ENCODE measurements at places on chromosomes 1 and 21. TPM values are rescaled to one million over a fixed set of nuclear protein-coding genes. Genes with fewer than 3 reads are reported as not detected.
A peak's percentile ranks its signal among the peaks of the same experiment; 100 is the strongest.

AHCYL1 gene
- total RNA-seq, result 45.8 TPM

C1orf56 gene
- total RNA-seq, result 3.1 TPM

TMEM69 gene
- total RNA-seq, result 6.4 TPM

RNF186 gene
- total RNA-seq, result 29.6 TPM

OSCP1 gene
- total RNA-seq, result 3.3 TPM

GRCh38 chr1:84406346-84406861 is 8.1 kb downstream of the DNASE2B start:
- DNase-seq, result no peak
- H3K4me1 ChIP-seq, result peaks cover 23% of the 10 kb centered on the region
- H3K36me3 ChIP-seq, result no peaks in the 10 kb centered on the region
- no peak overlapping the region for H3K27ac ChIP-seq
- no peaks in the 10 kb centered on the region for H3K27me3 ChIP-seq

DNA sequence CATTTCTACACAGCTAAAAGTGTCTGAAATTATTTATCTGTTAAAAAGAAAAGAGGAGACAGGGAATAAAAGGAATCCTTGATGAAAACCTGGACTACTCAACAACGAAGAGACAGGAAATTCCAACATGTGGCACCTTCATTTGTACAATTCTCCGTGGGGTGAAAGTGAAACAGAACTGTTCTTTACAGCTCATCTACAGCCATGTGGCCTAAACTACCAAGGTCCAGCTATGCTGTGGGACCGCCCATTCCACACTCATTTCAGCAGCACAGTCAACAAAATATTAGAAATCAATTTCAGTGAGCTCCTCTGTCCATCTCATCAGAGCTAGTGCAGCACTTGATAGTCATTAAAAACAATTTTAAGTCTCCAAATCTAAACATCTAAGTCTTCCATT is 44.0 kb downstream of the UBR4 start:
- no peak for DNase-seq
- H3K27me3 ChIP-seq, result no peaks in the 10 kb centered on the region
- H3K4me3 ChIP-seq, result no peak overlapping the region

DNA sequence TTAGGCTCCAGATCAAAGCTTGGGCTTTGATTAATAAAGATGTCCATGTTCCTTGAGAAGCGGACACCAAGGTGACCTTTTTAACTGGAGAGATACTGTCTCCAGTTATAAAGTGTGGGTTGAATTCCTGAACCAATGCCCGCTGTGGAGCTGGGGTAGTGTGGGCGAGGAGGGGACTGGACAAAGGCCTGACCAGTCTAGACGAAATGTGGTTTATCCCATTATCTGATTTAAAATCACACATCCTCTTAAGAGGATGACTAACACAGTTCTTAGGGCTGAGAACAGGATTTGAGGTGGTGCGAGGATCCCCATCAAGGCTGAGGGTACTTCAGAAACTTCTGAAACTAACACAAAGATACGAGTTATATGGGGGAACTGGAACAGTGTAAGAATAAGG is 84.5 kb upstream of the GCLM start:
- H3K4me1 ChIP-seq, result no peaks in the 10 kb centered on the region
- no peak overlapping the region for H3K4me3 ChIP-seq
- DNase-seq, result no peak
- H3K27ac ChIP-seq, result no peak overlapping the region

DNA sequence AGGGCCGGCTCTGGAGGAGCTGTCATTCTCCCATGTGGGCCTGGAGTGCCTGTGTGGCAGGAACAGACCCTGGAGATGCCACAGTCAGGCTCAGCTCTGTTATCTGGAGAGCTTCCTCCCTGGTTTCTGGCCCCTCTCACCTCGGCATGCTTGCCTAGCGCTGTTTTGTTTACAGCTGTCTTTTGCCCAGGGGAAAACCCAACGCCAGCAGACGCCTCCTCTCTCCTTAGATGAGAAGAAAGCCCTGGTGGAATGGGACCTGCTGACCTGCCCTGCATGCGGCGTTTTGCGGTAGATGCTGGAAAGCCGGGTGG is 104.9 kb downstream of the CRYAA start:
- no peaks in the 10 kb centered on the region for H3K4me1 ChIP-seq
- no peak overlapping the region for H3K27ac ChIP-seq
- H3K36me3 ChIP-seq, result no peaks in the 10 kb centered on the region

- no peaks in the 10 kb centered on the region for H3K36me3 ChIP-seq
- H3K4me1 ChIP-seq, result peaks cover 31% of the 10 kb centered on the region
- DNase-seq, result peak; percentile 9
- H3K4me3 ChIP-seq, result no peak overlapping the region
- H3K27ac ChIP-seq, result peak overlapping the region; percentile 10
Measured at GRCh38 chr1:18948048-18948912, 8.2 kb downstream of the IFFO2 start.

DNA sequence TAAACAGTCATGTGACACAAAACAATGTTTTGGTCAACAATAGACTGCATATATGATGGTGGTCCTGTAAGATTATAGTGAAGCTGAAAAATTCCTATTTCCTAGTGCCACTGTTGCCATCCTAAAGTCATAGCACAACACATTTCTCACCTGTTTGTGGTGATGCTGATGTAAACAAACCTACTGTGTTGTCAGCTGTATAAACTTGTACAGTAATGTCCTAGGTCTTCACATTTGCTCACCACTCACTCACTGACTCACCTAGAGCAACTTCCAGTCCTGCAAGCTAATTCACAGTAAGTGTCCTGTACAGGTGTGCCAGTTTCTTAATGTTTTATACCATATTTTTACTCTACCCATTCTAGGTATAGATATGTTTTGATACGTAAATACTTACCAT is 326.1 kb upstream of the USP24 start:
- no peak for DNase-seq
- no peak overlapping the region for H3K27ac ChIP-seq
- no peak overlapping the region for H3K4me3 ChIP-seq
- no peaks in the 10 kb centered on the region for H3K4me1 ChIP-seq

GRCh38 chr1:77757603-77758002 is 2.0 kb downstream of the USP33 start:
- no peak overlapping the region for H3K4me3 ChIP-seq
- no peak overlapping the region for H3K27ac ChIP-seq
- no peaks in the 10 kb centered on the region for H3K36me3 ChIP-seq
- H3K27me3 ChIP-seq, result no peaks in the 10 kb centered on the region

- H3K36me3 ChIP-seq, result no peaks in the 10 kb centered on the region
- H3K27ac ChIP-seq, result no peak overlapping the region
- H3K4me3 ChIP-seq, result no peak overlapping the region
- no peak for DNase-seq
Measured at GRCh38 chr1:171803045-171803444, 21.6 kb downstream of the METTL13 start.

DNA sequence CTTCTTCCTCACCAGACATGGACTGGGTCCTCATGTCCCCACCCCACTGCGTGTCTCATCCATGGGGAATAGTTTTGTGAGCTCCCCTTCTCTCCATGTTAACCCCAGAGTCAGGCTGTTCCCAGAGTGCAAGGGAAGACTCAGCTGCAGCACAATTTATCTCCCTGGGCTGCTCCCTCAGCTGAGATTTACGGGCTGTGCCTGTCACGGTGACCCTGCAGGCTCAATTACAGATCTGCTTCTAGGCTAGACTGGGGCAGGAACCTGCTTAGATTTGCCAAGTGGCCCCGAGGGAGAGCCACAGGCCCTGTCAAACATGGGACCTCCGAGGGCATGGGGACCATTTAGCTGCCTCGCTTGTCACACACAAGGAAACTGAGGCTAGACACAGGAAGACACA is 37.8 kb downstream of the CDCP2 start:
- no peaks in the 10 kb centered on the region for H3K4me1 ChIP-seq
- H3K4me3 ChIP-seq, result no peak overlapping the region
- no peak for DNase-seq
- H3K27ac ChIP-seq, result no peak overlapping the region
- no peaks in the 10 kb centered on the region for H3K36me3 ChIP-seq

DNA sequence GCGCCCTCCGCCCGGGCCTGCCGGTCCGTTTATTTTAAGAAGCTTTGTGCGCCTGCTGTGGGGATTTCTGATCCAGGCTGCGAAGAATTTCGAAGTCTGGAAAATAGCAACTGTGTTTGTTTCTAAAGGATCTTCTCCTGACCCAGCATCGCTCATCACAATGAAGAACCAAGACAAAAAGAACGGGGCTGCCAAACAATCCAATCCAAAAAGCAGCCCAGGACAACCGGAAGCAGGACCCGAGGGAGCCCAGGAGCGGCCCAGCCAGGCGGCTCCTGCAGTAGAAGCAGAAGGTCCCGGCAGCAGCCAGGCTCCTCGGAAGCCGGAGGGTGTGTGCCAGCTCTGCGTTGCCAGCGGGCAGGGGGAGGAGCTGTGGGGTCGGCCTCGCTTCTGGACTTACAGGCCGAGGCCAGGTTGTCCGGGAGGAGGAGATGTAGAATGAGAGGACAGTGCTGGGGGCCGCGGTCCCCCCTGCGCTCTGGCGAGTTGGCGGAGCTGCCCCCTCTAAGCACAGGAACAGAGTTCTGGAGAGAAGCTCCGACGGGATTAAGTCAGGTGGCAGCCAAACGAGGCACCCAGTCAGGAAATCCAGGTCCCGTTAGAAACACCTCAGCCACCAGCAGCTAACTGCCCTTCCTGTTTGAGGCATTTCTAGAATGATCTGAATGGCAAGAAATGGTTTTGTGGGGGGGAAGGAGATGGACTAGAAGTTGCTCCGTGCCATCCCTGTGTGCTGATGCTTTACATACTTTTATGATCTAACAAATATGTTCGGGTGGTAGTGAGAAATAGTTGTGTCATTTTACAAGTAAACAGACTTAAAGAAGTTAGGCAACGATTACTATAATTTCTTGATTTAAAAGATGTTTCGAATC is 948 bp downstream of the TXLNA start:
- H3K27me3 ChIP-seq, result no peaks in the 10 kb centered on the region
- H3K36me3 ChIP-seq, result peaks cover 5% of the 10 kb centered on the region
- peak overlapping the region; percentile 93 for H3K27ac ChIP-seq
- no peaks in the 10 kb centered on the region for H3K4me1 ChIP-seq

Data from pancreas (tissue), 10 donors.